ENCODE measurements at places on chromosomes 5 and 9.

- no peak for DNase-seq
These were observed 38.3 kb downstream of the RASEF start for GRCh38 chr9:83024506-83025125.

DNA sequence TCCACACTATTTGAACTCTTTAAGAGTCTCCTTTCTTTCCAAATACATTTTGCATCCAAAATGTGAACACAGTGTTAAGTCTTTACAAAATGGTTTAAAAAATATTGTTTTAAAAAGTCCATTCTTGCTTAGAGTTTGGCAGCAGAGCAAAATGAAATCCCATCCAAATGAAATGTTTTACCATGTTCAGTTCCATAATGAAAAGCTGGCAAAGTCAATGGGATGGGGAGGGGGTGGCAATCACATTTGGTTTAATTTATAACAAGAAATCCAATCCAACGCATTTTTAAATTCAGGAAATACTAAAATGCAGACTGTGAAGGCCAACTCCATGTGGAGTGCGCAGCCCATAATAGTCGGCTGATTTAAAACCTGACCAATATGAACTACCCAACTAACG, 39.4 kb downstream of the MRPL36 start:
- DNase-seq, result no peak

DNA sequence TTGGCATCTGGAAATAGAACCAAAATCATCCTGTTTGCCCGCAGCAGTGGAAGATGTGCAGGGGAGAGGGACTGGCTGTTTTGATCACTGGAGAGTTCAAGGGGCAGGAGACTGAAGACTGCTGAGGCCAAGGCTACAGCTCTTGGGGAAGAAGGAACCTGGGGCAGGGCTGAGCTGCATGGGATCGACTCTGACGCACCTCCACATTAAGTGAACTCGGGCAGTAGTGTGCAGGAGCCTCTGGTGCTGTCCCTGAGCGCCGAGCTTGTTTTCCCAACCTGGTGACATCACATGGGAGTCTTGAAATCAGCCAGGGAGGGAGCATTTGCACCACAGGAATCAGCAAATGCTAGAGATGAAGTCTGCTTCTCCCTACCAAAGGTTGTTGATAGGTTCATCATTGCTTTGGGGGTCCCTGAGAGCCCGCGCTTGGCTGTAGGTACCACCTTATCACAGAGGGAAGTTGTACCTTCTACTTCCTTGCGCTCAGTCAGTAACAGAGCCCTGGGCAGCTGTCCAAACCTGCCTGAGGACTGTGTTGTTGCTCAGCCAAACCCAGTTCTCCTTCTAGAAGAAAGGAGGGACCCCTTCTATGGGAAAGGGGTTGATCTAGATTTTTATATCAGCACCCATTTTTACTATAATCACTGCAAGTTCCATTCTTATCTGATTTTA, 52.3 kb upstream of the CTSL start:
- DNase-seq, result no peak

- DNase-seq, result peak; percentile 77
These were observed 627.0 kb downstream of the RAB3C start for GRCh38 chr5:59209758-59210359.

GRCh38 chr9:132910376-132910775, 31.7 kb downstream of the SPACA9 start:
- DNase-seq, result no peak

GRCh38 chr9:113350937-113351336, 1.6 kb downstream of the BSPRY start:
- DNase-seq, result no peak

GRCh38 chr9:3246241-3246640, 279.6 kb downstream of the RFX3 start:
- no peak for DNase-seq

GRCh38 chr9:125517577-125517976, 189.4 kb downstream of the MAPKAP1 start:
- DNase-seq, result no peak

- DNase-seq, result no peak
These were observed 14.4 kb downstream of the ELAVL2 start for GRCh38 chr9:23811633-23812032.

- DNase-seq, result no peak
These were observed 101.6 kb upstream of the DPYSL3 start for GRCh38 chr5:147611483-147611882.

GRCh38 chr9:107929443-107929842, 439.9 kb upstream of the KLF4 start:
- peak; percentile 48 for DNase-seq

DNA sequence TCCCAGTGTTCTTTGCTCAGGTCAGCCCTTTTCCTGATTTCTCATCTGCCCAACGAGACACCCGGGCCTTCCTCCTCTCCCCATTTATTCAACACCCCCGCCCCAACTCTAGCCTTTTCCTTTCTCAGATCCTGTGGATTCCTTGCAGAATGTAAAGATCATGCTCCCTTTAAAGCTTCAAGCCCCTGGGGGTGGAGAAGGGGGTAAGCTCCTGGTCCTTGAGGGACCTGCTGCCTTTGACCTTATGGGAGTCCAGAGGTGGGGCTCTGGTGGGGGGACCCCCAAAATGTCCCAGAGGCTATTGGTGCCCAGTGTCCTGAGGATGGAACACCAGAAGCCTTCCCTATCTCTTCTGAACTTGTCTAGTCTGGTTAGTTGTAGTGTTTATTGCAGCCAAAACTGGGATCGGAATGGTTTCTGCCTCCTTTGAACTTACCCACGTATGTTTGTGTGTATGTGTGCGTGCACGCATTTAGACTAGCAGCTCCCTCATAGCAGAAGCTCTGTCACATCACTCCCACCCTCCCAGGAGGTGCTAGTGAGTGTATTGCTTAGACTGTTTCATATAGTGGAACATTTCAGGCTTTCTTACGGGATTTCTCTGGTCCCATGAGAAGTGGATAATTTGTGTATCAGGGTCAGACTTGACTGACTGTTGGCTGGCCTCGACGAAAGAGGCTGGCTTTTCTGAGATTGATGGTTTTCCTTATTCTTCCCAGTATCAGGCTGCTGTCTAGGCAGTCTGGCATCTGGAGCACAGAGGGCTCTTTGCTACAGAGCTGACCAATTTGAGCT, 1.1 kb downstream of the GALNT10 start:
- DNase-seq, result no peak

DNA sequence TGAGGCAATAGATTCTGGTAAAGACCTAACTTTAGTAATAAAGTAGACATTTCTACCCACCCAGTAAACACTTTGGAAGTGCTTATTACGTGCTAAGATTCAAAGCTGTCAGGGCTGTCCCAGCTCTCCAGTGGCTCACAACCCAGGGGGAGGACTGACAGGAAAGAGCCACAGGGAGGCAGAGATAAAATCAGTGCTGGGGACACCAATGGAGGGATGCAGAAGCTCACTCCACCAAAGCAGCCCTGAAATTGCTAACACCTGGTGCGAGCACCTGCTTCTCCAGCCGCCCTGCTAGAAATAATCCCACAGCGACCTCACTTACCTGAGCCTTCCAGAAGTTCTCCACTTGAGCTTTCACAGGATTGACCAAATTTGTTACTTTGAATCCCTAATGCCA, 501.0 kb downstream of the BNC2 start:
- DNase-seq, result no peak

DNA sequence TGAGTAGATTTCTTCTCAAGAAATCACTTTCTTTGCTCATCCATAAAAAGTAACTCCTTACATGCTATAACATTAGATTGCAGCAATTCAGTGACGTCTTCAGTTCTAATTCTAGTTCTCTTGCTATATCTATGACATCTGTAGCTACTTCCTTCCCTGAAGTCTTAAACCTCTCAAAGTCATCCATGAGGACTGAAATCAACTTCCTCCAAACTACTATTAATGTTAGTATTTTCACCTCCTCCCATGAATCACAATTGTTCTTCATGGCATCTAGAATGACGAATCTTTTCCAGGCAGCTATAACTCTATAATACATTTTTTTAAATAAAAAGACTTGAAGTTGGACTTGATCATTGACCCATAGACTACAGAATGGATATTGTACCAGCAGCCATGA, 46.2 kb upstream of the PRRC1 start:
- DNase-seq, result no peak

- peak; percentile 67 for DNase-seq
These were observed 433.4 kb upstream of the TNC start for GRCh38 chr9:115551396-115551795.

DNA sequence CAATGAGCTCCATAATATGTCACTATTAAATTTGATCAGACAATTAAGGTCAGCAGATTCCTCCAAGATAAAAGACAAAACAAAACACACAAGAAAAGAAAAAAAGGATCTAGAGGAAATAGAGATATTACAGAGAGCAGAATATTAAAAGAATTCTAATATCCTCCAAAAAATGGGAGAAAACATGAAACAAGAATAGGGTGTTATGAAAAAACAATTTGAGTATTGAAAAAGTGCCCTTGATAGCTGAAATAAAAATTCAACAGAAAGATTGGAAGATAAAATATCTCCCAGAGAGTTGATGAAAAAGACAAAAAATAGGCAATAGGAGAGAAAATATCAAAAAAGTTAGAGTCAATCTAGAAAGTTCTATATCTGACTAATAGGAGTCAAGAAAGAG, 44.8 kb upstream of the LHFPL2 start:
- no peak for DNase-seq

DNA sequence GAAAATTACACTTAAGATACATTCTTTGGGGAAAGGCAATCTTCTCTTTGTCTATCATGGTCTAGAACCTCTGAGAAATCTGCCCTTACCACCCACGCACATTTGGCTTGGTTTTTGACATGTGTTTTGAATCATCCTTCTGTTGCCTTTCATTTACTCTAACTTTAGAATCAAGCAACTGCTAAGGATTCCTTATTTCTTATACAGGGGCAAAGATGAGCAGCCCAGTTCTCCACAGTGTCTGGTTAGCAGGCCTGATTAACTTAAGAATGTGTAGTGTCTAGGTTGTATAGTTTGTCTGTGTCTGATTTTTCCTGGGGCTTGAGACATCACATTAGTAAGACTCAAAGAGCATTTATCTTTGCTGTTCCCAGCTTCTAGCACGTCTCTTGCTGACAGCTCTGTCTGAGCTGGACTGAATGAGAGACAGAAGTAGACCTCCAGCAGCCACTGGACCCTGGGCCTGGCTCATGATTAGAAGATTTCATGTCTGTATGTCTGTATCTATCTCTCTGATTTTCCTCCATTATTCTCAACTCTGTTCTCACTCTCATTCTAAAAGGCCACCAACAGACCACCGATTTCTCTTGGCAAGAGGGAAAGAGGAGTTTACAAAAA, 31.8 kb upstream of the PCA3 start:
- peak; percentile 58 for DNase-seq

Data from fibroblast of skin of left quadriceps (primary cell).